ENCODE measurements at places on chromosomes 5 and 9. TPM values are rescaled to one million over a fixed set of nuclear protein-coding genes. Genes with fewer than 3 reads are reported as not detected.

Gene PRELID1
- polyA plus RNA-seq: 85.3 TPM

GRCh38 chr5:40521925-40522324, 157.8 kb upstream of the PTGER4 start:
- no peak for DNase-seq

DNA sequence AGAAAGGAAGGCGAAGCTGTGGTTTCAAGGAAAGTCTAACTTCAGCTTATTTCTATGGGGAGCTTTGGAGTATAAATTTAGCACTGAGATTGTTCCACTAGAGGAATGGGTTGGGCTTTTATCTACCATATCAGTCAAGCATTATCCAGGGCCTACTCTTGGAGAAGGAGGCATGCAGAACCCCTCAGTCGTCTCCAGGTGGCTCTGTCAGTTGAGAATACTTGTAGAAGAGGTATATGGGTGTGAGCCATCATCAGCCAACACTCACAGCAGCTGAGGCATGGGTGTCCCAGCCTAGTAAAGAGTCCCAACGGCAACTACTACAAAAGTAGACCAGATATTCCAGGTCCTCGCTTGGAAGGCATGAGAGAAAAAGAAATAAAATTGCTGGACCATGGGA, 548.5 kb upstream of the GRAMD2B start:
- DNase-seq: no peak

GRCh38 chr5:138974227-138975063, 99.3 kb upstream of the LRRTM2 start:
- DNase-seq: peak; percentile 72
